ENCODE measurements at places on chromosomes 7 and 10. TPM values are rescaled to one million over a fixed set of nuclear protein-coding genes. Genes with fewer than 3 reads are reported as not detected.

GIMAP8 gene
- 4.9 TPM for total RNA-seq

OR2A14 gene
- total RNA-seq = not detected

SMARCD3 gene
- total RNA-seq = 106 TPM

MYPN gene
- 69.2 TPM for total RNA-seq

MLLT10 gene
- 26.9 TPM for total RNA-seq

NPTX2 gene
- 7.3 TPM for total RNA-seq

LIPK gene
- not detected for total RNA-seq

GPR26 gene
- total RNA-seq = not detected

IRF5 gene
- total RNA-seq = 2.7 TPM

PLA2G12B gene
- total RNA-seq = not detected

CYP17A1 gene
- total RNA-seq = 0.66 TPM

CTAGE8 gene
- 1.1 TPM for total RNA-seq

NPSR1 gene
- total RNA-seq = 0.31 TPM

COL17A1 gene
- 0.09 TPM for total RNA-seq

YWHAG gene
- total RNA-seq = 35.9 TPM

EIF4EBP2 gene
- total RNA-seq = 32.9 TPM

PLCE1 gene
- total RNA-seq = 31.7 TPM

WNT8B gene
- total RNA-seq = not detected

CPXM2 gene
- total RNA-seq = 3.9 TPM

DCLRE1A gene
- 6.6 TPM for total RNA-seq

CTAGE4 gene
- total RNA-seq = 0.09 TPM

HOXA7 gene
- 3.9 TPM for total RNA-seq

TNS3 gene
- total RNA-seq = 28.5 TPM
